MCF 10A (cell line): ENCODE measurements at places on chromosomes 2 and 18. TPM values are rescaled to one million over a fixed set of nuclear protein-coding genes. Genes with fewer than 3 reads are reported as not detected.

GRCh38 chr2:33022989-33023727 lies 76.4 kb downstream of the LTBP1 start:
- peak; percentile 59 for DNase-seq

DNA sequence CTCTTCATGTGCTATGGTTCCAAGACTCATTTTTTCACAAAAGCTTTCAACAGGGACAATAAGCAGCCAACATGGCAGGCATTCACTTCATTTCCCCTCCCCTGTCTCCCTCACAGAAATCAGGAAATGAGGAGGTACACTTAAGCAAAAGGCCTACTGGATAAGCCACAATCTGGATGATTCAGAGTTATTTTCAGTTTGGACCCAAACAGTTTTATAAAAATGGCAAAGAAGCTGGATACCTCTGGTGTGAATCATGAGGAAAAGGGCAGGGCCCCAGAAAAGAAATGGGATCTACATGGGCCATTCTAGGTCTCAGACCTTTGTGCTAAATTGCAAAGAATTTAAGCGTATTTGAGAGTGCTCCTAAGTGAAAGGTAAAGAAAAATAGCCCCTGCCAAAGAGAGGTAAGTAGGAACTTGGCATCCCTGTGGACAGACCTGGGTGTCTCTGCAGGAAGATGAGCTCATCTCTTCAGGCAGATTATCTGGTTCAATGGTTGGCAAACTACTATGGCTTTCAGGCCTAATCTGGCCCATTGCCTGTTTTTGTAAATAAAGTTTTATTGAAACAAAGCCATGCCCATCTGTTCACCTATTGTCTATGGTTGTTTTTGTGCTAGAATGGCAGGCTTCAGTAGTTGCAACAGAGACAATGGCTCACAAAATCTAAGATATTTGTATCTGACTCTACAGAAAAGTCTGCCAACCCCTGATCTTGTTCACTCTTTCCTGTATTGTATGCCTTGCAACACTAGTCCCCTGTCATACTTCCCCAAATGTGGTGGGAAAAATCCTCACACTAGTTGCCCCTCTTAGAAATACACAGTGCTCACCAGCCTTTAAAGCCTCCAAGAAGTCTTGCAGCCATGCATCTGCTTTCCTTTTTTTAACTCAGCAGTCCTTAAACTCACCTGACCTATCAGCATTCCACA lies 315.0 kb downstream of the ALK start:
- DNase-seq: peak; percentile 63

- peak; percentile 82 for DNase-seq
These were observed 47.1 kb downstream of the NEDD4L start for GRCh38 chr18:58091099-58091611.

DNA sequence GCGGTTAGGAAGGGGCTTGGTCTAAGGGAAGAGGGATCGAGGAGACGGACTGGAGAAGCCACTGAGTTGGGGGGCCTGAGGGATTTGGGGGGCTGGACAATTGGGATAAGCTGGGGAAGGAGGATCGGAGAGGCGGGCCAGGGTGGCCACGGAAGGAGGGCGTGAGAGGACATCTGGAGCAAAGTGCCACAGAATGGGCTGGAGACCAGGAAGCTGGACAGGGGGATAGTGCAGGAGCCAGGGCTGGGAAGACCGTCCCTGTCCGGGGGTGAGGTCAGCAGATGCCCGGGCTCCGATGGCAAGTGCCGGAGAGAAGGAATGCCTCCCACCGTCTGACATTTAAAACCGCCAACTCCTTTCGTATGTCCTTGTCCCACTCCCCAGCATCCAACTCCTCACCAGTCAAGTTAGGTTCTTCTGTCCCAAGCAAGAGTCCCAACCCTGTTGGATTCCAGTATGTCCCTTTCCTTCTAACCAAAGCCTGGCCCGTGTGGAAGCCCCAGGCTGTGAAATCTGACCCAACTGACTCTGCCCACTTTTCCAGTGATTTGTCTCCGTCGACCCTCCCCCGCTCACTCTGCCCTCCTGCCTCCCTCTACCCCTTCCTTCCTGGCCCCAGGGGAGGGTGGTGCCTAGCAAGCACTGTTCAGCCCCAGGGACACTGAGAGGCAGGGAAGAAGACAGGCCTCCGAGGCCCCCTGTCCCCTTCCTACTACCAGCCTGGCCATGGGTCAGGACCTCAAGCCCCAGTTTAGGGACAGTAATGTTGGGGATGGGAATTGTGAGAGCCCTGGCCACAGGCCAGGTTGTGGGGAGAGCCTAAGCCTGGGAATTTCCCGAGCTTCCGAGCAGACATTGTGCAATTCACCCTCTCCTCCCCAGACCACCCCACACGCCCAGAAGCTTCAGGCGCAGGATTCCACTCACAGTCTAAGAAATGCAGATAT lies 31.5 kb upstream of the TMBIM1 start:
- DNase-seq: peak; percentile 91

- no peak for DNase-seq
These were observed 772.2 kb upstream of the CHAC2 start for GRCh38 chr2:52995424-52995823.

DNA sequence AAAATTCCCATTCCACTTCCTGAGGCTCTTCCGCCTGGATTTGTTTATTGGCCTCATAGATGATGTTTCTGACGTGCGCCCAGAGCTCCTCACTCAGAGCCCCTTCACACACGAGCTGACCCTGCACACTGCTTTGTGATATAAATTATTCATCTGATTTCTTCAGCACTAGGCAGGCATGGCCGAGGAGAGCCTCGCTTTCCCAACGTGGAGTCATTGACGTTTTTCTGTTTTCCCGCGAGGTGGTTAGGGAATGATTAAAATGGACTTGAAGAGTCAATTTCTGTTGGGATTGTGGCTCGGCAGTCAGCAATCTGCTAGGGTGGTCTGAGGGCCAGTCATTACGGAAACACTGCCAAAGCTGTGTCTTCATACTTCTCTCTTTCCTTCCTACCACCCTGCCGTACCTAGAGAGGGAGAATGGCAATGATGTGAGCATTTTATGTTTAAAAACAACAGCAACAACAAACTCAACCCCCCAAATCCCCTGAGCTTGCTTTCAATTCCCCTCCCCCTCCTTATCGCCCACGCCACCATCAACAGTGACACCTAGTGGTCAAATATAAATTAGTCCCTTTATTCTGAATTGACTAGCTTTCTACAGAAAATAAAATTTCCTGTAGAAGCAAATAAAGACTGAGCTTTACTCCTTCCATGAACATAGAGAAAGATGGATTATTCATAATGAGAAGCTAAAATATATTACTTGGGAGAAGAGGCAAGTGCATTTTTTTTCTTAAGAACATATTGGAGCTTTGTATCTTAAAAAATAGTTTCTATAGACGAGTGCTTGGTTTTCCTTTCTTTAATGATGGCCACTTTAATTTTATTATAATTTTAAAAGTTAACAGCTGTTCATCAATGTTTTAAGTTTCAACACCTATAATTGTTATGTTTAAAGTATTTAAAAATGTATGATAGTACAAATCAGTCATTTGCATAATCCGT lies 285.1 kb downstream of the MTX2 start:
- DNase-seq: peak; percentile 63

GRCh38 chr2:219706823-219707281 lies 79.4 kb downstream of the SLC4A3 start:
- peak; percentile 88 for DNase-seq

DNA sequence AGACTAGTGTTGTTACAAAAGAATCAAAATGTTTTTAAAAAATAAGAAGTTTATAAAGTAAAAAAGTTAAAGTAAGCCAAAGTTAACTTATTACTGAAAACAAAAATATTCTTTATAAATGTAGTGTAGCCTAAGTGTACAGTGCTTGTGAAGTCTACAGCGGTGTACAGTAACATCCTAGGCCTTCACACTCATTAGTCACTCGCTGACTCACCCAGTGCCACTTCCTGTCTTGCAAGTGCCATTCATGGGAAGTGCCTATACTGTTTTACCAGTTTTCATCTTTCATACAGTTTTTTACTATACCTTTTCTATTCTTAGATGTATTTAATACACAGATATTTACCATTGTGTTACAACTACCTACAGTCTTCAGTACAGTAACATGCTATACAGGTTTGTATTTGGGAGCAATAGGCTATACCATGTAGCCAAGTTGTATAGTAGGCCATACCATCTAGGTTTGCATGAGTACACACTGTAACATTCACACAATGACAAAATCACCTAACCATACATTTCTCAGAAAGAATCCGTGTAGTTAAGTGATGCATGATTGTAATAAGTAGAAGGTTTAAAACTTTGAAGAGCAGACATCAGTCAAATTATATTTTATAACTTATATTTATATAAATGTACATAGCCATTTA lies 13.4 kb downstream of the SERPINB7 start:
- DNase-seq: peak; percentile 92

DNA sequence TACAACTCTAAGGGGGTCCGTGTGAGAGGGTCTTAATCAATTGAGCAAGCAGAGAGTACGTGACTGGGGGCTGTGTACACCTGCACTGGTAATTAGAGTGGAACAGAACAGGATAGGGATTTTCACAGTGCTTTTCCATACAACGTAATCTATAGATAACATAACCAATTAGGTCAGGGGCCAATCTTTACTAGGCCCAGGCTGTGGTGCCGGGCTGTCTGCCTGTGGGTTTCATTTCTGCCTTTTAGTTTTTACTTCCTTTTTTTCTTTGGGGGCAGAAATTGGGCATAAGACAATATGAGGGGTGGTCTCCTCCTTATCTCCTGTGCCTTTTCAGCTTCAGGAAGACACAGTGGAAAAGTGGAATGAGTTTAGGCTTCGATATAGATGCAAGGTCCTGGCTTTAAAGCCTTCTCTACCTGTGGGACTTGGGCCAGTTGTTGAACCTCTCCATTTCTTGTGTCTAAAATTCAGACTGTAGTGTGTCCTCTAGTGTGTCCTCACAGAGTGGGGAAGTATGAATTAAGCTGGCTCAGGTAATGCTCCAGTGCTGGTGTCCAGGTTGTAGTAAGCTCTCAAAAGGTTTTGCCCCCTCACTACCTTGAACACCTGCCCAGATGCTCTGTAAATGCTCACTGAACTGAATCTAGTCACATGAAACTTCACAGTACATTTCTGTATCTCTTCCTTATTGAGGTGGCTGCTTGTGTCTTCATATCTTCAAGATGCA lies 422.8 kb downstream of the SETBP1 start:
- DNase-seq: no peak

DNA sequence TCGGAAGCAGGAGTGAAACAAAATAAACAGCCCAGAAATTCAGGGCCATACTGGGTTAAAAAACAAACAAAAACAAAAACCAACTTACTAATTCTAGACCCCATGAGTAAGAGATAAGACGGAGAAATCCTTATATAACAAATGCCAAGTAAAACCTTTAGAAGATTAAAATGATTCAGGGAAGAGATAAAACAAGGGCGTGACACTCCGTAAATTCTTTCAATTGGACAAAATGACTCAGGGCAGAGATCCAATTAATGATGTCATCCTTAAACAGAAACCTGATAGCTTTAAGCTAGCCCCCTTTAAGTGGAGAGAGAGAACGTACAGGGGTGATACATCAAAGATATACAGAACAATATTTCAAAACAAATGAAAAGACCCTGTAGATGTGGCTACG lies 317.4 kb downstream of the NBAS start:
- DNase-seq: peak; percentile 2

DNA sequence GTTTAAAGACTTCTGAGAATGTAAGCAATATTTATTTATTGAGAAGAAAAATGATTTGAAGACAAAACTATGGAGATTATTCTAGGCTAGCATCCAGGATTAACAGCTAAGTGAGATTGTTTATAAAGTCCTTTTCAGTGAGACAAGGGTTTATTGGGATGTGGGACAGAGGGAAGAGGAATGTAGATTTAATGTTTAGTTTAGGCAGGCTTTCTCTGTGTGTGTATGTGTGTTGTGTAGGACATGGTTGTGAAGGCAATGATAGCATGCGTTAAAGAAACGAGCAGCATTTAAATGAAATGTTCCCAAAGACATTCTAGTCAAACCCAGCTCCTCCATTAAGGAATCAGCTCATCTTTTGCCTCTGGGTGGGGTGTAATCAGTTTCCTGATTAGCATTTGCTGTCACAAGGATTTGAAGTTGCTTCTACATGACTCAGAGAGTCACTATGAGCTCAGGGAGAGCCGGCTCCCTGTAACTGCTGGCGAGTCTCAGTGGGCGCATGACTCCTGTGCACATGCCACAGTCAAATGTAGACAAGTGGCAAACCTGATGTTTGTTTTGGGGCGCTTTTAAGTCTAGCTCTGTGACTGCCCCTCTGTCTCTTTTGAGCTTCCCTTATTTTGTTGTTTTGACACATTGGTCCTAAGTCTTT lies 442.2 kb upstream of the CELF4 start:
- no peak for DNase-seq

DNA sequence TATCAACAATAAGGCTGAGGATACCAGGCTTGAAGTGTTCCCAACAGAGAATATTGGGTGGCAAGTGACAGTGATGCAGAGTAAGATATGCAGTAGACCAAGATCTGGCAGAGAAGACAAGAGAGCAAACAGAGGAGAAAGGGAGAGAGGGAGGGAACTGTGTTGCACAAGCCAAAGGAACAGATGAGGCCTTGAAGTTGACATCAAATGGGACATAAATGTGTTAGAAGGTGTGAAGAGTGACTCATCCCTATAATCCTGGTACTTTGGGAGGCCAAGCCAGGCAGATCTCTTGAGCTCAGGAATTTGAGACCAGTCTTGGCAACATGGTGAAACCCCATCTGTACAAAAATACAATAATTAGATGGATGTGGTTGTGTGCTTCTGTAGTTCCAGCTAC lies 342.9 kb downstream of the PARD3B start:
- no peak for DNase-seq

GRCh38 chr2:188897096-188897495 lies 77.1 kb upstream of the COL3A1 start:
- no peak for DNase-seq

DNA sequence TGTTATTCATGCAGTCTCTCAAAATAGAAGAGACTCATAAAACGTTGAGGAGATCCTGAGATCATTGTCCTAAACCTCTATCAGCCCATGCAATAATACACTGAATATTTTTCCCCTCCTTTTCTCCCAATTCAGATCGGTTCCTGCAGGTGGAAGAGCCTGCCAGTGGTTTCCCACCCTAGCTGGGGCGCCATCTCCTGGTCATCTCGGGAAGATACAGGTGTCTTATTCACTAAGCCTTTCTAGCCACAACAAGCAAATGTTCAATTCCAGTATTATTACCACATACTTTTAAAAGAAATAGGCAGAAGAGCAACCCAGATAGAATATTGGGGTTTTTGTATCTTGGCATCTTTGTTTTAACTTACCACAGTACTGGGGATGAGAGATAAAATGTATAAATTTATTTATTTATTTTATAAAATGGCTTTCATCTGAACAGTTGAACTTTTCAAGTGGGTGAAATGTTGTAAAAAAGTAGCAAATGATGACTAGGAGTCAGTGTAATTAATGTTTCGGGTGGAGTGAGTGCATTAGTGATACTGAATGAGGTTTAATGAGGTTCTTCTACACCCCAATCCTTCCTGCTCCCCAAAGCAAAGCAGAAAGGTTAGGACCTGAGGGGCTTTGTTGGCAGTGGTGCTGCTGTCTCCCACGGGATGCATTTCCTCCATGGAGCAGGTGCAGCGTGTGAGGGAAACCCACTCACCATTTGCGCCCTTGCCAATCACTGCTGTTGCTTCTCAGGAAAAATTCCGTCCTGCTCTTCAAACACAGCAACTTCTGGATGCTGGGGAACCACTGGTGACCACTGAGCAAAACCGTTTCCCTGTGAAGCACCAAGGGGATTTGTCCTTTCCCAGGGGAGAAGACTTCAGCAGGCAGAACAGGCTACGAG lies 147.1 kb upstream of the FHL2 start:
- peak; percentile 86 for DNase-seq

- DNase-seq: no peak
These were observed 24.7 kb upstream of the ARL4C start for GRCh38 chr2:234521536-234521935.

Gene HRH4
- total RNA-seq: 0.10 and 0.16 TPM in 2 replicates

Gene KCNE4
- total RNA-seq: not detected in 2 replicates

Gene PSD4
- total RNA-seq: 9.6 and 13.2 TPM in 2 replicates

Gene TEX44
- not detected in 2 replicates for total RNA-seq

Gene GAD1
- total RNA-seq: 1.6 and 2.5 TPM in 2 replicates

Gene SYT4
- total RNA-seq: not detected in 2 replicates
